ENCODE measurements at places on chromosomes 2 and 18.

- DNase-seq = no peak
Measured at GRCh38 chr2:60468382-60469085, 84.9 kb downstream of the BCL11A start.

DNA sequence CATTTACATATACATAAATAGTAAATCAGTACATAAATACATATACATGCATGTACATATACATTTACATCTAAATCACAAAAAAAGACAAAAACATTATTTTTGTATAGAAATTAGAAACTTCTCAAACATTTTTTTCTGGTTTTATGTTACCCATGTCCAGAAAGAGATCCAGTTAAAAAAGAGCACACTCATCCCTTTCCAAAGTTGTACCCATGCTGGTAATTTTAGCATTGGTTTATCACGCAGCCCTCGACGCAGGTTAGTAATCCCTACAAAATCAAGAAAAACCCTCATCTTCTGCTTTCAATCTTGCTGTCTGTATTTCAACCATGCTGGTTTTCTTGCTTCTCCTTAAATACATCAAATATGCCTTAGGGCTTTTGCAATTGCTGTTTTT is 10.5 kb downstream of the SCN9A start:
- DNase-seq = no peak

GRCh38 chr2:239961662-239962613 is 63.2 kb downstream of the NDUFA10 start:
- DNase-seq = no peak

- DNase-seq = no peak
Measured at GRCh38 chr2:201707142-201707541, 8.7 kb upstream of the MPP4 start.

GRCh38 chr2:24315669-24316068 is 44.7 kb downstream of the ITSN2 start:
- DNase-seq = no peak

GRCh38 chr2:104043864-104044263 is 810.1 kb upstream of the POU3F3 start:
- DNase-seq = no peak

- no peak for DNase-seq
Measured at GRCh38 chr2:138622613-138623012, 121.0 kb downstream of the SPOPL start.

- no peak for DNase-seq
Measured at GRCh38 chr18:74179623-74180199, 31.4 kb downstream of the TIMM21 start.

GRCh38 chr2:210337159-210337558 is 22.2 kb upstream of the MYL1 start:
- no peak for DNase-seq

DNA sequence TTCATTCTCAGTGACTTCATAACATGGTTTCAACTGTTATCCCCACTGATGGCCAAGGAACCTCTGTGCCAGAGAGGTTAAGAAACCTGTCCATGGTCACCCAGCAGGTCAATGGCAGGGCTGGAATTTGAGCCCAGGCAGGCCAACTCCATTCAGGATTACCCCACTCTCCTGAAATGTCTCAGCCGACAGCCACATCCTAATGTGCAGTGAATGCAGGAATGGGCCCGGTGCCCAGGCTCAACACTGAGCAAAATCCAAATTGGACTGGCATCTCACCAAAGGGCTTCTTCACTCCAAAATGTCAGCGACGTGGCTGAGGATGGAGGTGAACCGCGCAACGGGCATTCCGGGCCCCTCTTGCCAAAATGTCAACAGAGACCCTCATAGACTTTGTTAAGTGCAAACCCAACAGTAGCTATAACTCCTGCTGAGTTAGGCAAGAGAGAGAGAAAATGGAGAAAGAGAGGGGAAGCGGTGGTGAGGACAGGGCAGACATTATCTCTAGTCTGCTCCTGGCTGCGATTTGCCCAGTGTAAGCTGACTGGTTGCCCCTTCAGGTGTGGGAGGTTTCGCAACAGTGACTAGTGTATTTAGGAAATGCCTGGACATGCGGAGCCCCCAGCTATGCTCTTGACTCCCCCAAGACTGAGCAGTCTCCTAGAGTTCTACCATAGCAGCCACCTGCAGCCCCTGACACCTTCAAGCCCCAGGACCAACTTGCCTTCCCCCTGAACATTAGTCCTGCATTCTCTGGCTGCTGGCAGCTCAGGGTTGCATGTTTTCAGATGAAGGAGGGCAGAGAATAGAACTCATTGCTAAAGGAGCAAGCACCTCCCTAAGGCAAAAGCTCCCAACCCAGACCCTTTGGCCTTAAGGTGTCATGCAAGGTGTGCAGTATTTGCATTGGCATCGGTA is 167.7 kb downstream of the ANAPC1 start:
- DNase-seq = no peak

DNA sequence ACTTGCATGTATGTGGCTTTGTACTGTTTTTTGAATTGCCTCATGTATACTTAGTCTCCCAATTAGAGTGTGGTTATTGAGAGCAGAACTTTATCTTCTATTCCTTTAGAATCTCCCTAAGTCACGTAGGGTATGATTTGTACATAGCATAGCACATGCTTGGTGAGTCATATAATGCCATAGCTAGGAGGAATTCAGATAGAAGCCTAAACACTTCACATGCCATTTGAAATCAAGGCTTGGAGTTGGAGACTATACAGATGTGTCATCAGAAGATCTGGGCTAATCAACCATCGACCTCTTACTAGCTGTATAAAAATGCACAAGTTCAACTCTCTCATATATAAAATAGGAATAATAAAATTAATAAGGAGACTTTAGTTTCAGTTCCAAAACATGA is 222.6 kb upstream of the ST6GAL2 start:
- no peak for DNase-seq

- DNase-seq = no peak
Measured at GRCh38 chr2:240651185-240651584, 25.9 kb downstream of the GPR35 start.

- no peak for DNase-seq
Measured at GRCh38 chr2:109126501-109126860, 2.5 kb upstream of the SH3RF3 start.

DNA sequence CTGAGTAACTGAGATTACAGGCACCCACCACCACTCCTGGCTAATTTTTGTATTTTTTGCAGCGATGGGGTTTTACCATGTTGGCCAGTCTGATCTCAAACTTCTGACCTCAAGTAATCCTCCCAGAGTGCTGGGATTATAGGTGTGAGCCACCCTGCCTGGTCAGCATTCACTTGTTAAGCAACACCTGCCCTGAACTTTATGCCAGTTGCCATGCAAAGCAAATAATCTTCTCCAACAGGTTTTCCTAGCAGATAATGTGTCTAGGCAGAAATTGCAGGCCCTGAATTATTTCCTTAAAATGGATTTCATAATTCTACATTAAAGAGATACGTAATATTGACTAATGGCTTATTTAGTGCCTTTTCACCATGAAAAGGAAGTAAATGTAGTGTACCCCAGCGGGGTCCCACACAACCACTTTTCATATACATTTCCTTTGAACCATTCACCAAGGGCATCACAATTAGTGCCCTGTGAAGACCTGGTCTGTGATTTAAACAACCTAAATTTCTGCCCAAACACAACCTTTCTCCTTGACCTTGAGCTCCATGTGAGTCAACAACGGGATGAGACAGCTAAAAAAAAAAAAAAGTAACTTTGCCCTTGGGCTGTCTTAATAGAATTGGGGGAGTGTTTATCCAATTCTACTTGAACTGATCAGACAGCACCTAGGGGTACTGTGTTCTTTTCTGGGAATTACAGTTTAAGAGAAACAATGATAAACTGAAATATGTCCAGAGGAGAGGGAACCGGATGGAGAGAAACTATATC is 41.6 kb downstream of the EEF1B2 start:
- DNase-seq = no peak

DNA sequence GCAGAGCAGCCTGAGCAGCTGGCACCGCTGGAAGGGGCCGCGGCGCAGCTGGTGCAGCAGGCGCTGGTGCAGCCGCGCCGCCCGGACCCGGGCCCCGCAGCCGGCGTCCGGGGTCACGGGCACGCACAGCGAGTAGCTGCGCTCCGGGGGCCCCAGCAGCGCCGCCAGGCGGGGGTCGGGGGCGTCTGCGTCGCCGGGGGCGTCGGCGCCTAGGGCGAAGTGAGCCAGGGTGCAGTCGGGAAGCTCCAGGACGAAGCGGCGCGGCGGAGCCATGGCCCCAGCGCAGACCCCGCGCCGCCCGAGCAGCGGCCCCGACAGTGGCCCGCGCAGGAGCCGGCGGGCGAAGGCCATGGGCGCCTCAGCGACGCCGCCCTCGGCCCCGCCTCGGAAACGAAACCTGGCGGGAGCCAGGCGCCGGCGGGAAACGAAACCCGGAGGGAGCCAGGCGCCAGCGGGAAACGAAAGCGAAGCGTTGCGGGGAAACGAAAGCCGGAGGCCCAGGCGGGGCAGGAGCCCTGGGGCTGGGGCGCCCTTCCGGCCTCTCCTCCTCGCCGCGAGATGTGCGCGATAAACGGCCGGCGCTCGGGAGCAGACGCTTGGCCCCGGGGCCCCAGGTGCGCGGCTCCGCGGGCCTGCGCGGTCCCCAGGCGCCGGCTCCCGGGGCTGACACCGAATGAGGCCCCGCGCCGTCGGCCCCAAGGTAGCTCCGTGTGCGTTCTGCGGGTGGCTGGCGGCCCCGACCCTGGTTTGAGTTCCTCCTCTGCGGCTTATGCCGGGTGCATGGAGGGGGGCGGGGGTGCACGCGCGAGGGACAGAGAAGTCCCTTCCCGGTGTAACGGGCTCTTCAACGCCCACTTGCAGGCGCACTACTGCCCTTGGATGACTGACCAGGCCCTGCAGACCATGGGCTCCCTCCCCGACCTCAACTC is at the start of gene CMPK2:
CMPK2 (minus strand) TSS at position 562 of the 929 bp plus-strand sequence; CDS start at position 351, 211 bp downstream.
- DNase-seq = peak; percentile 60

GRCh38 chr2:27705851-27706622 is 42.3 kb downstream of the SLC4A1AP start:
- DNase-seq = peak; percentile 64

DNA sequence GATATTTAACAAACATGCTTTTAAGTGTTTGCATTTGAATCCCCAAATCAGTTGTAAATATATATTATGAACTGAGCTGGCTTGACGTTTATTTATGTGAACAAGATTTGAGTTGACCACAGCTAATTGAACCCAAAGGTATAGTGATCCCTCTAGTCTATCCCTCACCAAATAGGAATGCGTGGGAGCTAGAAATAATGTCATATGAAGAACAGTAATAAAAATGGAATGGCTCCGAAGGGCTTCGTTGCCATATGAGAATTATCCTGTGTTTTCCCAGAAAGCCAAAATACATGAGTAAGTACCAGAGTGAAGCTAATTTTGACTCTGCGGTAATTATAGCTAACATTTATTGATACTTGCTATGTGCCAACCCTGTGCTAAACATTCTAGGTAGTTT is 142.7 kb downstream of the ADCYAP1 start:
- DNase-seq = no peak

- DNase-seq = no peak
Measured at GRCh38 chr18:31990823-31991222, 27.8 kb upstream of the RNF125 start.

All from thyroid gland (tissue), 4 donors.